ENCODE measurements at places on chromosomes 1 and 21. TPM values are rescaled to one million over a fixed set of nuclear protein-coding genes. Genes with fewer than 3 reads are reported as not detected.

The CFAP57 gene
- 0.05 TPM for polyA plus RNA-seq

The MAP1LC3C gene
- not detected for polyA plus RNA-seq

GRCh38 chr1:108878678-108879077 is 1.9 kb downstream of the GPSM2 start:
- no peaks in the 10 kb centered on the region for H3K27me3 ChIP-seq
- no peaks in the 10 kb centered on the region for H3K36me3 ChIP-seq
- no peak for DNase-seq

- peaks cover 22% of the 10 kb centered on the region for H3K36me3 ChIP-seq
- DNase-seq: no peak
- no peak overlapping the region for H3K4me3 ChIP-seq
- peaks cover 23% of the 10 kb centered on the region for H3K4me1 ChIP-seq
- H3K27me3 ChIP-seq: no peaks in the 10 kb centered on the region
These were observed 166.5 kb downstream of the SDCCAG8 start for GRCh38 chr1:243422362-243422761.

- no peaks in the 10 kb centered on the region for H3K4me1 ChIP-seq
- H3K36me3 ChIP-seq: peaks cover 34% of the 10 kb centered on the region
- H3K27me3 ChIP-seq: no peaks in the 10 kb centered on the region
These were observed 28.3 kb downstream of the THAP3 start for GRCh38 chr1:6652986-6653385.

DNA sequence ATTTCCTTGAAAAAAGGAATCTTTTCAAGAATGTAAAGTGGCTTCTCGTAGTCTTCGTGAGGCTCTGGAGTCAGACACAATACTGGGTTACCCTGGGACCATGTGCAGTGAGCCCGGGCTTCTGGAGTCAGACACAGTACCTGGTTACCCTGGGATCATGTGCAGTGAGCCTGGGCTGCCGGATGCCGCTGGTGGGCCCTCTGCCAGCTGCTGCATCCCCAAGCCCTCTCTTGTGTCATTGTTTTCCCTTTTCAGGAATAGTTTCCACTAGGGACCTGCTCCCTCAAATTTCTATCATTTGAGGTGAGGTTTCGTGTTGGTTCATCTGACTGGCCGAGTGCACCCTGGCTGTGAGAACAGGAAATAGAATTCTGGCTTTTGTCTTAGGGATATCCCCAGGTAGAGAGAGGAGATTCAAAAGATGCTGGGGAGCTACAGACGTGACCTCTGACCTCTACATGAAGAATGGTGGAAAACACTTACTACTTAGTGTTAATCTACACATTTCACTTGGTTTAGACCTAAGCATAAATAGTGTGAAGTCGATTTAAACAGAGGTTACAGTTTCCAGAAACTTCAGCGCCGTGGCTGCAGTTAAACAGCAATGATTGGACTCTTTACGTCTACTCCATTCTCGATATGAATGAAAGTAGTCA is 10.6 kb downstream of the ADARB1 start:
- no peak for DNase-seq
- H3K4me3 ChIP-seq: no peak overlapping the region
- H3K4me1 ChIP-seq: peaks cover 3% of the 10 kb centered on the region
- no peaks in the 10 kb centered on the region for H3K36me3 ChIP-seq
- H3K27ac ChIP-seq: no peak overlapping the region

- peaks cover 22% of the 10 kb centered on the region for H3K4me1 ChIP-seq
- DNase-seq: no peak
- peaks cover 13% of the 10 kb centered on the region for H3K27me3 ChIP-seq
- no peak overlapping the region for H3K4me3 ChIP-seq
- H3K27ac ChIP-seq: no peak overlapping the region
These were observed 1.6 kb downstream of the PCAT6 start for GRCh38 chr1:202812176-202813026.

- H3K27me3 ChIP-seq: no peaks in the 10 kb centered on the region
- no peak for DNase-seq
- H3K27ac ChIP-seq: no peak overlapping the region
- peaks cover 10% of the 10 kb centered on the region for H3K4me1 ChIP-seq
- H3K36me3 ChIP-seq: no peaks in the 10 kb centered on the region
These were observed 10.7 kb upstream of the MAST2 start for GRCh38 chr1:45792744-45793143.
